ENCODE measurements at places on chromosomes 7 and 10. TPM values are rescaled to one million over a fixed set of nuclear protein-coding genes. Genes with fewer than 3 reads are reported as not detected.

Gene CDNF
- 2.0 TPM for total RNA-seq

Gene PRTFDC1
- total RNA-seq, result 10.6 TPM

Gene MKLN1
- total RNA-seq, result 48.0 TPM

Gene GIMAP2
- not detected for total RNA-seq

Gene GPR146
- 3.4 TPM for total RNA-seq

Gene GPR15LG
- not detected for total RNA-seq

Gene ENTPD1
- 0.95 TPM for total RNA-seq

Gene TFEC
- 1.8 TPM for total RNA-seq

Gene COG5
- total RNA-seq, result 53.4 TPM

Gene C7orf33
- not detected for total RNA-seq

Gene LRRN3
- 2.2 TPM for total RNA-seq

Gene MMP21
- not detected for total RNA-seq

Gene FBXO24
- 0.52 TPM for total RNA-seq

Gene TAC1
- not detected for total RNA-seq

Gene GLCCI1
- total RNA-seq, result 15.3 TPM

Gene PON3
- total RNA-seq, result not detected

Gene CPXM2
- total RNA-seq, result 5.5 TPM

Gene EPDR1
- 23.6 TPM for total RNA-seq

Gene TMEM243
- total RNA-seq, result 28.3 TPM

Gene FAM131B
- 7.6 TPM for total RNA-seq

Gene PSD
- 8.8 TPM for total RNA-seq

Gene BMI1
- 30.8 TPM for total RNA-seq

Gene OGDHL
- total RNA-seq, result 1.9 TPM

Gene LEP
- not detected for total RNA-seq

Gene RTKN2
- 8.4 TPM for total RNA-seq

Gene ZNF365
- 11.0 TPM for total RNA-seq

Gene SAP25
- total RNA-seq, result 1.4 TPM

Gene CDH23
- not detected for total RNA-seq

Gene SH3PXD2A
- total RNA-seq, result 17.3 TPM

Gene CUBN
- 2.7 TPM for total RNA-seq

Gene COBL
- total RNA-seq, result 3.6 TPM

All from astrocyte (in vitro differentiated cells and primary cell).